ENCODE measurements at places on chromosomes 6 and 20.

DNA sequence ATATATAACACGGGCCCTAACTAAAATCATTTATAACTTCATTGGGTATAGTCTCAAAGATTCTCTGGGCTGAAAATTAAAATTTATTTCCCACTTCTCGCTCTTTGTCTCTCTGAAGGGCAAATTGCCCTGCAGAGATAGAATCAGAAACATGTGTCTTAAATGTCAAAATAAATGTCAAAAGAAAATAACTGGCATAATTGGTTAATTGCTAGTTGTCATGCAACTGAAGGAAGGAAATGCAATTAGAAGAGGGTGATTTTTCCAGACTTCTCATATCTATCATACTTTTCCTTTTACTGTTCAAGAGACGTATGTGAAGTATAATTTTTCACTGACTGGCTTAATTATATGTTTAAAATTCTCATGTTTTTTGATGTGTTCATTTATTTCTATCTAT lies 80.3 kb upstream of the HMGCLL1 start:
- DNase-seq: no peak

- DNase-seq: no peak
Measured at GRCh38 chr6:75386050-75386770, 101.6 kb upstream of the TMEM30A start.

DNA sequence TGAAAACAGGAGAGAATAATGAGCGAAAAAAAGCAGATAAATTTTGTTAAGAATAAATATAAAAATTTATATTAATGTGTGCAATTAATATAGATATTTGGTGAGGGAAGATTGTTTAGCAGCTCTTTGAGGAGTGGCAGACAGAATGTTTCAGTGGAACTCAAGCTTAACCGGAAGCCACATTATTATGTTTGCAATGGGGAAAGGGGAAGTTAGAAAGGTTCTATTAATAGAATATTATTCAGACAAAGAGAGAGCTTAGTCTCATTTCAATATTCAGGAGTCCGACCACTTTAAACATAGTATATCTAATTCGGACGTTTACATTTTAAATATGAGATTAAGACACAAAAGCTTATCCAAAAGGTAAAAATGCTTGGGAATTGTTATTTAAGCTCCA lies 81.6 kb upstream of the KHDRBS2 start:
- peak; percentile 16 for DNase-seq

- no peak for DNase-seq
Measured at GRCh38 chr20:62368976-62369814, 2.1 kb upstream of the LAMA5 start.

DNA sequence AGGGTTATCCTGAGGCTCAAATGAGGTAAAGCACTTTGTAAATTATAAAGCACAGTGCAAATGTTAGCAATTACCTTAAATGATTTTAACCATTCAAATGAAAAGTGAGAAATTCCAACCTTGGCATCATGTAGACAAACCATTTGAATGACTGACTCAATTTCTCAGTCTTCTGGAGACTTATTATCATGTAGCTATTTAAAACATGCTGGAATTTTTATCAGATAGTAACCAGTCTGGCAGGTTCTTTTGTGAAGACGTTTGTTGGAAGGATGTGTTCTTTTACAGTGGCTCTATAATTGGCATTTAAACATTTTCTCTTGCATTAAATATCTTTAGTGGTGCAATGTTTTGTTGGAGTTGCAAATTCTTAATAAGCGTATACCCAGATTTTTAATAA lies 386.6 kb downstream of the NKAIN2 start:
- no peak for DNase-seq

DNA sequence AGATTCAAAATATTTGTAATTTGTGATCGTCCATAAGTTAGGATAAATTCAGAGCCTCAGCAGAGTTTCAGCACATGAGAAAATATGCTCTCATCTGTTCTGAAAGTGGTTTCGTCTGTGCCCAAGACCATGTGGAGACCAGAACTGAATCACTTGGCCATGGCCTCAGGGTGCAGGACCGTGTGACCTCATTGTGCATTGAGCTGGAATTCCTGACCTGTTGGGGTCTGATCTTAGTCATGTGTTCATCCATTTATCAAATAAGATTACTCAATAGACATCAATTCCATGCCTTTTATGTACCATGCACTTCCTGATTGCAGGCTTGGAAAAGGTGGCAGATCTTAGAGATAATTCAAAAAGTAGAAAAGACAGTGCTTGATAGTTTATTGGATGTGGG lies 680.5 kb downstream of the QKI start:
- no peak for DNase-seq

DNA sequence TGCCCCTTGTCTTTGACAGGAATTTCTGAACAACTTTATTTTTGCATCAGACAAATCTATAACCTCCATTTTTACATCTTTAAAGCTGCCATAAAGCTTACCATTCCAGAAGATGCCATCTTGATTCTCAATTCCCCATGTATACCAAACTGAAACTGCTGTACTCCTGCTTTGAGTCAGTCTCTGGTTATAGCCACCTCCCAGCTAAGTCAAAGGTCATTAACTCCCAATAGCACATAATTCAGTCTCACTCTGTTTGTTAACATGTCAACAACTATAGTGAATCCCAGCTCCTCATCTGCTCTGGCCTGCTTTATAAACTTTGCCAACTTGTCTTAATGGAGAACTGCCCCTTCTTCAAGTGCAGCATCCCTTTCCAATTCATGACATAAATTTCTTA lies 343.6 kb downstream of the FRK start:
- DNase-seq: no peak

- no peak for DNase-seq
Measured at GRCh38 chr6:108846101-108846500, 2.1 kb upstream of the ARMC2 start.

All from NCI-H2081 treated with DMSO at 0.1 percent for 48 hours (cell line).